Muscle of arm (tissue), 14 donors: ENCODE measurements at places on chromosomes 2 and 18. TPM values are rescaled to one million over a fixed set of nuclear protein-coding genes. Genes with fewer than 3 reads are reported as not detected.

GRCh38 chr2:189049709-189050164 lies 75.6 kb downstream of the COL3A1 start:
- DNase-seq: no peak

DNA sequence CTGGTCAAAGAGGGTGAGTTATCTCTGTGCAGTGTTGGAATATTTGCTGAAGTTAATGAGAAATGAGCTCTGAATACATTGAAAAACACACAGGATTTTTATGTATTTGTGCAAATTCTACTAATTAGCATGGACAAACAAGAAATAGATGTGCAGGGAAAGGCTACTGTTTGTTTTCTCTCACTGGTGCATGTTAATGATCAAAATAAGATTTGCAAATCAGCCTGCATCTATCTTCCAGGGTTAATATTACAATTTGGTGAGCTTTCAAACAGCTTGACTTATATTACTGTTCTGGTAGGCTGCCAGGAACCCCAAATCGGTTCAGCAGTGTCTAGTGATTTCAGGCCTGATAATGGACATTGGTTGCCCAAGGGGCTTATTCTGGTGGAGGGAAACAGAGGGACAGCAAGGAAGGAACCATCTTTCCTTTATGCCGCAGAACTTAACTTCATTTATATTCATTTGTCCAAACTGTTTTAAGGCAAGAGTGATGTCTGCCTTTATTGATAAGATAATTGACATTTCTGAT lies 93.8 kb upstream of the REG3A start:
- no peak for DNase-seq

The ATOH8 gene
- polyA plus RNA-seq: 11.6 TPM

DNA sequence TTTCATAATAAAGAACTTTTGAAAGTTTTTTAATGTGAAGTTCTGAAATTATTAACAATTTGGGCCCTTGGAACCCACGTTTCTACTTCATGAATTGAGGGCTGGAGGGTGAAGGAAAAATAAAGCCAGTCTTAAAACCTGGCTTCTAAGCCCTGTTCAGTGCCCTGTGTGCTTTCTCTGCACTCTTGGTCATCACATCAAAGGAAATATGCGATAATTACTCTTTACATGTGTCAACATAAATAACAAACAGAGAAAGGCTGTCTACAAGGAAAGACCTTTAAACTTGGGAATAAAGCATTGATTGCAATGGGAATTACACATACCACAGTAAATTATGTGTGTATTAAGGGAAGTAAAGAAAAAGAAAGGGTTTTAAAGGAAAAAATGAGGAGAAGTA lies 150.7 kb upstream of the KLF7 start:
- DNase-seq: no peak

GRCh38 chr2:88188748-88189147 lies 18.6 kb downstream of the THNSL2 start:
- no peak for DNase-seq

The SCN9A gene
- 19.1 TPM for polyA plus RNA-seq

The PLA2R1 gene
- polyA plus RNA-seq: 1.8 TPM

DNA sequence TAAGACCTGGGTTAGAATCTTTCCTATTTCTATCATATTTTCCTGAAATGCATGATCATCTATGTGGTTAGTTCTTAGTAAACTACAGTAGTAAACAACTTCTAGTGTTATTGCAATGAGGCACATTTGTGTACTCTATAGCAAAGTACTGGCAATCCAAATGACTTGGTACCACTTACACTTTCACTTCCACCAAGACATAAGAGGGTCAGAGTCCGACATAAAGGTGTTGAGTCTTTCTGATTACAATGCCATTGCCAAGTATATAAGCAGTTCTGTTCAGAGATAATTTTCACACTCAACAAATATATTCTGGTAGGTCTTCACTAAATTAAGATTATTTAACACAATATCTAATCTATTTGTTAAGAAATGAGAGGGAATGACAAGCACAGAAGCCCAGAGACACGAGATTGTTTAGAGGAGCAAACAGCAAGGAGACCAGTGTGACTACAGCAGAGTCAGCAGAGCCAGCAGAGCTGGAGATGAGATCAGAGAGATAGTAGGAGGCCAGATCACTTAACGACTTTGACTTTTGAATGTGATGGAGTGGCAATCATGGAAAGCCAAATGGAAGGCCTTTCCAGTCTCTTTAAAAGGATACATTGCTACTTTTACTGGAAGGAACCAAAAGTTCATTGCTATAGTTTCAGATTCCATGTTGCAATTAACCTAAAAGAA lies 27.5 kb downstream of the SOS1 start:
- DNase-seq: no peak

DNA sequence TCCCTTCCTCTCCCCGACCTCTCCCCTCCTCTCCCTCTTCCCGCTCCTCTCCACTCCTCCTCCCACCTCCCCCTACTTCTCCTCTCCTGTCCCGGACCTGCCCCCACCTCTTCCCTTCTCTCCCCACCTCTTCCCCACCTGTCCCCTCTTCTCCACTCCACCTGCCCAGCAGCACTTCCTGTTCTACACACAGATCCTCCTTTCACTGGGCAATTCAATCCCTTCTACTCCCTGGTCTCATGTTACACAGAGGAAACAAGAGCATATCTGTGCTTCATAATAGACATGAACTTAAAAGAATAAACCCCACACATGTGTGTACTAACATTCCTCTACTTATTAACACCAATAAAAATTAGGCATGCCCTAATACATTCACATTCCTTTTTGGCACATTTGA lies 34.8 kb downstream of the TIMM21 start:
- no peak for DNase-seq

DNA sequence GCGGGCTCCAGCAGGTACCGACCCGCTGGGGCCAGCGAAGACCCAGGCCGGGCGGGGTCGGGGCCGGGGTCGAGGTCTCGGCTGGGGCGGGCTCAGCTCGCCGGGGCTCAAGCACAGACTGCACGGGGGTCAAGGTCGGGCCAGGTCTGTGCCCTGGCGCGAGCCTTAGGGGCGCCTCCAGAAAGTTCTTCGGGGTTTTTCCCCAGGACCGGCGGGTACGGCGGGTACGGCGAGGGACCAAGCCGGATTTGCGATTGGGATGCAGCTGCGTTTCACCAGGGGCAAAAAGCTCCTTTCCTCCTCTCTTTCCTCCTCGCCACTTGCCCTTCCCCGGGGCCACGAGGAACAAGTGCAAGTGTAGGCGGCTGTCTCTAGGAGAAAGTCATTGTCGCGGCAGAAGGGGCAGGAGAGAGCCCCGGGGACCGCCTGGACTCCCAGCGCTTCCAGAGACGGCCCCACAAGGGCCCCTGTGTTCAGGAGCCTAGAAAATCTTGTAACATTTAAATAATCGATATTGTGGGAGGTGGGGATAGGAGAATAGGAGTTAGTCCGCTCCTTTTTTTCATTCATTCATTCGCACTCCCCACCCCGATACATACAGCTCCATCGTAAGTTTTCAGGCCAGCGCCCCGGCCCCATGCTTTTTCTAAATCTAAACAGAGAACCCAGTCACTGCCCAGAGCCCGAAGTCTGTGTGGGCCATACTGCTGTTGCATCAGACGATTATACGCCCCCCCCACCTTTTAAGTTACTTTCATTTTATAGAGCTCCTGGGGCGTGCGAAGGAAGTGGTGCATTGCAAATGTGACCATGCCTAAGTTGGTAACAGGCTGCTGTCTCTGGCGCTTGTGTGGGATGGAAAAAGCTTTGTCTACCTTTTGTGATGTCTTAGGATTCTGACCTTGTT lies 679 bp downstream of the PMAIP1 start:
- no peak for DNase-seq

DNA sequence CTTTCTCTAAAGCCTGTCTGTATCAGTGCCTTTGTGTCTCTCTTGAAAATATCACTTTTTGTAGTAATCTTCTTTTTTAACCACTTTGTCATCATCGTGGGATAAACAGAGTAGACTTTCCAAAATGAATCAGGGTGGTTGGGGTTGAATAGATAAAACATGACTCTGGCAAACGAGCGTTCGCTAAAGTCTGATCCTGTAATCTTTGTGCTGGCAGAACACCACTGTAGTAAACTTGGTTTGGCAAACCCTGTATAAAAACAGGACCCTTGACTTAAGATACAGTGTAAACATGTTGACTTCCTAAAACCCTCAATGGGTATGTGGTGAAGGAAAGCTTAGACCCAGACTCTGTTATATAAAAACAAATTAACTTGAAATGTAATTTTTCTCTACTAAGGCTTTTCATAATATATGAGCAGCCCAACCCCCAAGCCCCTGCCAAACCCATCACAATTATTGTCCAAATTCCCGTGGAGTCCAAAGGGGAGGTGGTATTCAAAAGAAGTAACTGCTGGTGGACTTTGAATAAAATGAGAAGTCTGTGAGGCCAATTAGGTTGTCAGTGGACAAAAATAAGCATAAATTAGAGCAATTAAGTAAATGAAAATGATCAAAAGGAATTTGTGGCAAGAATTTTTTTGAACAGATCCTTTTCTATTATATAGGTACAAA lies 52.2 kb downstream of the COLEC12 start:
- DNase-seq: no peak

The CYRIA gene
- 5.5 TPM for polyA plus RNA-seq

DNA sequence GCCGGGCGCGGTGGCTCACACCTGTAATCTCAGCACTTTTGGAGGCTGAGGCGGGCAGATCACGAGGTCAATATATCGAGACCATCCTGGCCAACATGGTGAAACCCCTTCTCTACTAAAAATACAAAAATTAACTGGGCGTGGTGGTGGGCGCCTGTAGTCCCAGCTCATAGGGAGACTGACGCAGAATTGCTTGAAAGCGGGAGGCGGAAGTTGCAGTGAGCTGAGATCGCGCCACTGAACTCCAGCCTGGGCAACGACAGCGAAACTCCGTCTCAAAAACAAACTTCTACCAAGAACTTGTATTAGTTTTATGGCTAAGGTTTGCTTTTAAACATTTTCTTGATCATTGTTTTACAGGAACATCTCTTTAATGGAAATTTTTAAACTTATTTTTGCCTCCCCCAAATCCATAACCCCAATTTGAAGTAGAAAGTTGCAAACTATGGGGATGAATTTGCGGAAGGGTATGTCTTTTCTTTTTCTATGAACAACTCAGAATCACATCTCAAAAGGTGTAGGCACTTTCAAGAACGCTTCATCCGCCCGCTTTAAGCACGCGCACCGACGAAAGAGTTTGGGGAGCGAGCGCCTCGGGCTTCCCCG lies 46.8 kb upstream of the PTMA start:
- DNase-seq: no peak

The ME2 gene
- 34.6 TPM for polyA plus RNA-seq

DNA sequence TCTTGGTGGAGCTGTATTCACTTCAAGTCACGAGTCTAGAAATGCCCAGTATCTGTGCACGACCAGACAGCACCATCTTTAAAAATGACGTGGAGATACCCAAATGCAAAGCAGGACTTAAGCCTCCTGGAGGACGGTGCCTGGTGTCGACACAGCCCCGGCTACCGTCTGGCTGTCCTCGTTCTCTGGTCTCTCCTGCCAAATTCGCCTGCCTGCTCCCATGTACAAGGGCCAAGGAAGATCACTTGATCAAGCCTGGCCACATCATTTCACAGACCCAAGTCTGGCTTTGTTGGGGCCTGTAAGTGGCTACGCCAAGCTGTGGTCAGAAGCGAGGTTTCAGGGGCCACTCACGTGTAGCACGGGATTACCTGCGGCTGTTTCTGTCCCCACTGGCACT lies 9.4 kb downstream of the ODC1 start:
- DNase-seq: no peak

The TLX2 gene
- polyA plus RNA-seq: not detected

DNA sequence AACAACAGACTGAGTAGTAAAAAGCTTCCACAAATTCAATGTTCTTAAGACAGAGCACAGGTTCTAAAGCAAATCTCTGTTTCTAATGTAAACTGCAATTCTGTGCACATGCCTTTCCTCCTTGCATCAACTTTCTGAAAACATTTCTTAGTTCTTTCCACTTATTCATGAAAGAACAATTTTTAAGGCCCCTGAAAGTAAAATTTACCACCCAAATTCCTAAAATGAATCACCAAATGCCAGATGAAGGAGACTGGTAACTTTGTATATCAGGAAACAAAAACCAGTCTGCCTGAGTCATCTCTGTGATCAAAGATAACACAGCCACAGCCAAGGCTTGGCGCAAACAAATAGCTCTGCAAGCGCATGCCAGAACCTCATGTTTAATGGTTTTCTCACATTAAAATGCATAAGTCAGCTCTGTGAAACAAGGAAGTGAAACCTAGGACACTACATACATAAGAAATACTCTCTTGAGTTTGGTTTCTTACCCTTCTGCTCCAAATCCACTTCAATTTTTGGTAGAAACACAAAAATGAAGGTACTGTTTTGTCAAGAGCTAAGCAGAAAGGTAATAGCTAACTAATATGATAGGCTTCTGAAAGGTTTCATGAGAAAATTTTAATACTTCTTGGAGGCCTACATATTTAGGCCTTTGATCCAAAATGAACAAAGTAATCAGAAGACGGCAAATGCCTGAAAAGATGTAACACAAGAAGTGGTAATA lies 169.4 kb downstream of the THADA start:
- DNase-seq: peak; percentile 35

- no peak for DNase-seq
Measured at GRCh38 chr18:34329840-34330239, 105.1 kb upstream of the NOL4 start.

The FOXD4L1 gene
- 1.4 TPM for polyA plus RNA-seq

DNA sequence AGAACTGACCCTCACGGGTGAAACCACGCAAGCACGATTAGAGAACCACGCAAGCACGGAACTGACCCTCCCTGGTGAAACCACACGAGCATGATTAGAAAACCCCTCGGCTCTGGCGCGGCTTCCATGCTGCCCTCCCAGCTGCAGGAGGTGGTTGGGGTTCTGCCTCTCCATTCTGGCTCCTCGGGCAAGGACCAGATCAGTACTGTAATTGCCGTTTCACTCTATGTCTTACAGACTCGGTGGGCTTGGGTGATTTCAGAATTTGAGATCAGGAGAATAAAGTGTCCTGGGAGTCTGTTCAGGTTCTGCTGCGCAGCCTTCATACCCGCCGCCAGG lies 58.3 kb upstream of the KCNG2 start:
- DNase-seq: no peak

The AKAIN1 gene
- polyA plus RNA-seq: not detected

DNA sequence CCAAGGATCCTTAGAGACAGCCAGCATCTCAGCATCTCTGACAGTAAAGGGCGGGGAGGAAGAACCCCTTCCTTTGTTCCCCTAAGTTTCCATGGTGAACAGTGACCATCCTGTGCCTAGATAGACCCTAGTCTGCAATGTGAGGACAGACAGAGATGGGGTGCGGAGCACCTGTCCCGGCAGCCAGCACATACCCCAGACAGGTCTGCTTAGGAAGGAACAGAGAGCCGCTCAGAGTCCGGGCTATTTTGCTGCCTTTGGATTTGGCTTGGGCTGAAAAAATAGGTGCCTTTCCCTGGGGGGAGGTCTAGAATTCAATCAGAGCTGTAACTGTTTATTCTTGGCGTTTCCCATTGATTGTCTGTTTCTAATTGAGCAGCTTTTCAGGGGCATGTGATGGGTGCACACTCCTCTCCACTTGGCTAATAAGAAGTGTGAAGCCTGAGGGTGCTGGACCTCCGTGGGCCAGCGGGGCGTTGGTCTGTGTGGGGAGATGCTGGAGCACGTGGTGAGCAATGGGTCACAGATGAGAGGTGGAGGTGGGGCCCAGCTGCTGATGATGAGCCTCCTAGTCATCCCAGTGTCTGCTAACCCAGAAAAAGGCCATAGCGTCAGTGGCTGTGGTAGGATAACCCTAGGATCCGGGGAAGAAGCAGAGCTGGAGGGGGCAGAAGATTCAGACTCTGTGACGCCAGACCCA lies 236.8 kb downstream of the SEPTIN10 start:
- no peak for DNase-seq
